ENCODE measurements at places on chromosomes 2 and 18.

DNA sequence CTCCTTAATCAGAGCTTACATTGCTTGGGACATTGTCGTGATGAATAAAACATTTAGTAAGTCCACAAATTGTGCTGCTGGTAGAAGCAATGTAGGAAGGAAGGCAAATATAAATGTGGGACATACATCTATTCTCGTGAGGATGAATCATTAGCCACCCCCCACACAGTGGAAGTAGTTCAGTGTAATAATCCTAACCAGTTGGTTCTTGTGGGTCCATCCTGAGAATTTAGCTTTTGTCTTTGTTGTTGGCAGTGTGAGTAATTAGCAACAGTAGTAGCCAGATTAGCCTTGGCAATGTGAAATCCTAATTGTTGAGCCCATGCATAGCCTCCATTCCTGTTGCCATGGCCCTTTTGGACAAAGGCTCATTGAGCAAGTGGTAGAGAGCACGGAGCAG is 532.1 kb downstream of the FBXO15 start:
- DNase-seq: no peak

- DNase-seq: no peak
Observed at GRCh38 chr18:67433971-67434370, 82.5 kb downstream of the DSEL start.

GRCh38 chr2:156065912-156066311 is 266.6 kb downstream of the NR4A2 start:
- DNase-seq: peak; percentile 57

- DNase-seq: no peak
Observed at GRCh38 chr2:21993002-21993401, 869.2 kb downstream of the TDRD15 start.

DNA sequence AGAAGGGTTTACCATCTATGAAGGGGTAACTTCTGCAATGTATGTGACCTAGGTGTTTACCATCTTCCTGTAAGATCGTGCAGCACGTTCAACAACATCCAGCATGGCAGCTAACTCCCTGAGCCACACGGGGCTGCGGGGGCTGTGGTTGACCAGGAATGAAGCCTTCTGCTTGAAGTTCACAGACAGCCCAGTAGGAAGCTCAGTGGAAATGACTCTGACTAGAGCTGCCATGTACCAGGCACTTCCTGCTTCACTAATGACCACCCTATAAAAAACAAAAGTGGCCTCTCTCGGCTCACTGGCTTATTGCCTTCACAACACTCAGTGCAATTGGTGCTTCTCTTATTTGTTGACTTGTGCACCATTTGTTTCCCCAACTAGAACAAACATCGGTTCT is 99.7 kb upstream of the SMAD7 start:
- DNase-seq: no peak

GRCh38 chr2:102080451-102081242 is 61.9 kb upstream of the IL1R1 start:
- DNase-seq: no peak

- no peak for DNase-seq
Observed at GRCh38 chr2:43358410-43359201, 132.2 kb upstream of the ZFP36L2 start.

- DNase-seq: no peak
Observed at GRCh38 chr2:68753318-68753717, 18.7 kb downstream of the ARHGAP25 start.

- no peak for DNase-seq
Observed at GRCh38 chr2:213225866-213226265, 58.4 kb upstream of the SPAG16 start.

DNA sequence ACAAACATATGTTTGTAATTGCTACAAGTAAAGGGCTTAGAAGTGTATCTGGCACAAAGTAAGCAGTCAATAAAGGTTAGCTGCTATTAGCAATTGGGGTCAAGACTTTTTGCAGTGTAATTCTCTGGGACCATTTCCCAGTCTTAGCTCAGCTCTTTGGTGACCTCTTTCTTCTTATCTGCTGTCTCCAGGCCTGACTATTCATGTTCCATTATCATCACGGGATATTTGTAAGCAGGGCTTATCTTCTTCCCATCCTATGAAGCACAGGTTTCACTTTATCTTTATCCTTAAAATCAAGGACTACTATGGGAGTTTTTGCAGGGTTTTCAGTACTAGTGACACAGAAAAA is 131.7 kb downstream of the DOCK10 start:
- no peak for DNase-seq

DNA sequence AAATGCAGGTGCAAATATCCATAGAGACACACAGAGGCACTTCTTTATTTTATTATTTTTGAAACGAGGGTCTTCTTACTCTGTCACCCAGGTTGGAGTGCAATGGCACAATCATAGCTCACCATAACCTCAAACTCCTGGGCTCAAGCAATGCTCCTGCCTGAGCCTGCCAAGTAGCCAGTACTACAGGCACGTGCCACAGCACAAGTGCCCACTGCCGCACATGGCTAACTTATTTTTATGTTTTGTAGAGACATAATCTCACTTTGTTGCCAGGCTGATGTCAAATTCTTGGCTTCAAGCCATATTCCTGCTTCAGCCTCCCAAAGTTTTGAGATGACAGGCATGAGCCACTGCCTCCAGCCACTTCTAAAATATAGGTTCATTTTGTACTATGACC is 537.6 kb downstream of the THSD7B start:
- DNase-seq: no peak

GRCh38 chr2:68100189-68100588 is 37.4 kb upstream of the C1D start:
- no peak for DNase-seq

DNA sequence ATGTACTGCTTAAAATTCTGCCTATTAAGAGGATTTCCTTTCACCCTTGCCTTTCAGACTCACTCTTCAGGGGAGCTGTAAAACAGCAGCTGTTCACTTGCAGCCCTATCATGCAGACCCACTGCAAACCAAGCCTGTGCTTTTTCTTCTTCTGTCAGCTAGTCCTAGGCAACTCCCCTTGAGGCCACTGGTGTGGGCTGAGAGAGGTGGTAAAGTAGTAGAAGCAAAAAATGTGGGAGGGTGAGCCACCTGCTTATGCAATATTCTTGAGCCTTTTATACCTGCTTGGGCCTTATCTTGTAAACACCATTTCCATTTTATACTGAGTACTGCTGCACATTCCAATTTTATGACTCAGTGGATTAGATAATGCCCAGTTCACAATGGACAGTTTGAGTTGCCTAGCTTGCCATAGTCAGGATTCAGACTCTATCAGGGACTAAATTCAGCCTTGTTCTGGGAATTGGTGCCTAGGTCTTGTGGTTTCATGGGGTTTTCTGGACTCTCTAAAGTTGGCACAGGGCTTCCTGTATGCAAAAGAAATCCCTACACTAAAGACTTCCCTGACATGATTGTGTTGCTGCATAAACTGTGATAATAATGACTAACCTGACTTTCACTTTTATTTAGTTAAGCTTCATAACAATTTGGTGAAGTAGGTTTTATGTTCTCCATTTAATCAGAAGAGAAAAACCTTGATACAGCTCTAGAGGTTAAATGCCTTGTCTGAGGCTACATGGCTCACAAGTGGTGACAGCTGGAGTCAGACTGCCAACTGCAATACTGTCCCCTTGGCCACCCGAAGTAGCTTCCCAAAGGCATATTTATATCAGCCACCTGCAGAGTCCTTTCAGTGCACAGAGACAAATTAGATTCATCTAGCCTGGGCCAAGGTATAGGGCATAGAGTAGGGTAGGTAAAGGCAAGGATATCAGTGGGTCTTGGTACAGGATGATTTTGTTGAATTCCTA is 47.4 kb upstream of the KDM3A start:
- no peak for DNase-seq

- no peak for DNase-seq
Observed at GRCh38 chr18:37452015-37452414, 113.6 kb downstream of the CELF4 start.

- no peak for DNase-seq
Observed at GRCh38 chr2:233422649-233423551, 68.6 kb downstream of the DGKD start.

GRCh38 chr2:236576953-236577352 is 7.3 kb downstream of the ACKR3 start:
- no peak for DNase-seq

DNA sequence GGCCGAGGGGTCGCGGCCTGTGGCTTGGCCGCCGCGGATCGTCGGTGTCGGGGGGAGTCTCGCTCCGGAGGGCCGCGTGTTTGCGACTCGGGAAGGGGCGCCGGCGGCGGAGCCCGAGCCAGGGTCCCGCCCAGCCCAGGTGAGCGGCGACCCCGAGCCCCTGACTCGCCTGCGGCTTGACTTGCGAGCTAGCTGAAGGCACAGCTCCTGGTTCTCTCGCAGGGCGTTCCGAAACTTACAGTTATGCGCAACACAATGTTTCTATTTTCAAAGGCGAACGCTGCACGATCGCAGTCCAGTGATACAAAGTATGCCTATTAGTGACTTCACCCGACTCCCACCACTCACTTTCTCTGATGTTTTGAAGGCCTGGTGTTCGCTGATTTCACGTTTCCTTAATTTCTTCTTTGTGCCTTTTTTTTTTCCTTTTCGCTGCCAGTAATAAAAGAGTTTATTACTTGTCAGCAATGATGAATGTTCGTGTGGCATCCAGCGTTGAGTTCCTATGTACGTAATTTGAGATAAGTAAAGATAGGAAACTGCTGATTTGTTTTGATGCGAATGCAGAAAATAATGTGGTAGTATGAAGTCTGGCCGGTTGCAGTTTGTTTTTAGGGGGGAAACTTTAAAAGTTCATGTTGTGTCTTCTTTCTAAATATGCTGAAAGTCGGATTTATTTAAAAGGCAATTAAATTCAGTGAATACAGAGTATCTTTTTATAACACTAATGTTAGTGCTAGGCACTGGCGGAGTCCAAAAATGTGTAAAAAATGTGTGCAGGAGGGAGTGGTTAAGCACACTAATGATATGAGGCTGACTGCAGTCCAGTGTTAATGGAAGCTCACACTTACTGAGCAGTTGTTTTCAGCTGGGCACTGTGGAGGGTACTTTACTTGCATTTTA is 706 bp downstream of the UBXN2A start:
- DNase-seq: no peak

DNA sequence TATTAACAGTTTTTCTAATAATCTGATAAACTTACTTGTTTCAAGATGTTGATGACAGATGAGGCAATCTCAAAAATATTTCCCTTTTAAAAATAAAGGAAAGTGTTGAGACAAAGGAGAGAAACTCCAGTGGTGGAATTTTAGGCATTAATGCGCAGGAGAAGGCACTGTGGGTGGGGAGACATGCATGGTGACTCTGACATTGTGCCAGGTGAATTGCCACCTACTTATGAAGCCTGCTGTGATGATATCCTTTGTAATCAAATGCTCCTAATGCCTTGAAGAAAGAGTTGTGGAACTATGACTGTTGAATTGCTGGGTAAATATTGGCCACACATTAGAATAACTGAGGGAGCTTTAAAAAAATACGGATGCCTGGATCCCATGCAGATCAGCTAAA is 101.4 kb downstream of the PLA2R1 start:
- DNase-seq: no peak

- DNase-seq: no peak
Observed at GRCh38 chr2:98378196-98378595, 31.9 kb downstream of the CNGA3 start.

- DNase-seq: peak; percentile 12
Observed at GRCh38 chr2:222796413-222797103, 64.3 kb upstream of the ACSL3 start.

GRCh38 chr2:94725543-94725942 is 145.7 kb upstream of the TEKT4 start:
- no peak for DNase-seq

DNA sequence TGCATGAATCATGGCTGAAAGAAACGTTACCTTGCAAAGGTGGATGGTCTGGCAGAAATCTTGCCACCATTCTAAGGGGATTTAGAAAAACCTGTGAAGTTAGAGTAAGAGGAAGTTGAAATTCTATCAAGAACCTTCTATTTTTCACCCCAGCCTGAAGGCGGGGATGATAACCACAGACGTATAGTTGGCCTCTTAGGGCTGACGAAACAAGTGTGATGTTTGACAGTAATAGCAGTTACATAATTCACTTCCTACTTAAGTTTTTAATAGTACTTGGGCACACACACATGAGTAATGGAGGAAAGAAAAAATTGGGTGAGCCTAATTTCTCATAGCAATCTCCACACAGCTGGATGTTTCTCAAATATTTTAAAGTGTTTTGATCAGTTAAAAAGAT is 336.6 kb upstream of the SALL3 start:
- no peak for DNase-seq

DNA sequence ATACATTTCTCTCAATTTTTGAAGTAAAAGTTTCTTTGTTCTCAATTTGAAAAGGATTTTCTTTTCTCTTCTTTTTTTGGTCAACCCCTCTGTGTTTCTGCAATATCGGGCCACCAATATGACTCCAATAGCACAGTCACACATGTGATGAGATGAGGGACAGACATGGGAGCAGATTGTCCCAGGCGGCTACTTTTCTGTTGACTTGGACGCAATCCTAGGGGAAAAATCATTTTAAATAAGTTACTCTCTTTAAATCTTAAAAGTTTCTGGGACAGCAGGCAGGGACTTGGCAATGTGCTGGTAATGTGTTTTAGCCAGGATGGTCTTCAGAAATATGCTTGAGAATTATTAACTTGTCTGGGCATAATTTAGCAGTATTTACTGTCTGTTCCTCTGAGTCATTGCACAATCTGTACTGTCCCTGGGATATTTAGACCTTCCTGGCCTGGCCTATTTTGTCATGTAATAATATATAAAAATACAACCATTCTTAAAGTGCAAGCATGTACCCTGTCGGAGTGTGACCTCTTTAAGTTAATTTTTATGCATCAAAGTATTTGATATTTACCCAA is 388.5 kb upstream of the FANCL start:
- no peak for DNase-seq

GRCh38 chr2:148614322-148615049 is 30.1 kb upstream of the EPC2 start:
- DNase-seq: peak; percentile 55

- no peak for DNase-seq
Observed at GRCh38 chr18:49967636-49968313, 154.4 kb upstream of the ACAA2 start.

- no peak for DNase-seq
Observed at GRCh38 chr2:190656301-190656700, 7.4 kb downstream of the NAB1 start.

DNA sequence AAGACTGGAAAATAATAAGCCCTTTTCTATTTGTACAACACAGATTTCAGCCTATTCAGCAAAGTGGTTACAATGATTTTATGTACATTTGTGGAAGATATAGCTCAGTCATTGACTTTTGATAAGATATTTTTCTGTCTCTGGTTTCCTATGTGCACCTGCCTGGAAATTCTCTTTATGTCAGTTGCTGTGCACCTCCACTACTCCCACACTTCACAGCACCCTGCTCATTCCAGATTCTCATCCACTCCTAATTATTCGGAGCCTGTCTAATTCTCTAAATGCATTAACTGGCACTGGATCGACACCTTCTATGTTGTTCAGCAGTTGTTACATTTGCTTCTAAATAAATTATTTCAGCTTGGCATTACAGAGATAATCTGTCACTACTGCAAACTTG is 275.1 kb upstream of the RND3 start:
- DNase-seq: no peak

DNA sequence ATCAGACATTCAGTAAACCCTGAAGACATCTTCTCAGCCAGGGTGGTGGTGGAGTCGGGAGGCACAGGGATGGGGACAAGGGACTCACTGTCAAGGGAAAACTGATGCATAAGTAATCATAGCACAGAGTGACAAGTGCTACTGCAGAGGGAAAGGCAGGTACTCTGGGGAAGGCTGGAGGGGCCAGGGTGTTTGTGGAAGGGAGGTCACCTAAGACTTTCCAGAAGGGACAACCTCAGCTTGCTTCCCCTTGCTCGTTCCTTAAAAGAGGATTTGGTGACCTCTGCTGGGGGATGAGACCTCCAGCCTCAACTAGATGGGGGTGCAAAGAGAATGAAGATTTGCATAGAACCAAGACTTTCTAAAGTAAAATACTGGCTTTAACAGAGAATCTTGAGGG is 99.5 kb downstream of the SLC4A3 start:
- DNase-seq: peak; percentile 70

Measured in GM23338 (cell line).